ENCODE measurements at places on chromosomes 13 and 19.
A peak's percentile ranks its signal among the peaks of the same experiment; 100 is the strongest.

GRCh38 chr19:1287354-1288225 lies 1.9 kb downstream of the EFNA2 start:
- DNase-seq: no peak

GRCh38 chr13:21852043-21852442 lies 181.2 kb downstream of the FGF9 start:
- DNase-seq: no peak

GRCh38 chr13:57408312-57408711 lies 223.2 kb upstream of the PCDH17 start:
- DNase-seq: no peak

DNA sequence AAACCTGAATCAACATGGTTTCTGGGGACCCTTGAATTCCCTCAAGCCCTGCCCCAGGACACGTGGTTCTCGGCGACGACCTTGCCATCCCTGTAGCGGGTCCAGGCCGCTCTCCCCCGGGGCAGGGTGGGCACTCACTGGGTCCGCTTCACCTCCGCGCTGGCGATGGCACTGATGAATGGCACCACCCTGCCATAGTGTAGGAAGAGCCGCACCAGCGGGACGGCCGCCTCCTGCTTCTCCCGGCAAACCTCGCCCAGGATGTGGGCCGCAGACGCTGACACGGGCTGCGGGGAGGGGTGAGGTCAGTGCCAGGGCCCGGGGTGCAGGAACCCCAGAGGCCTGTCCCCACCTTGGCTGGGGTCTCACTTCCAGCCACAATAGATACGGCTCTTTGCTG lies 44.1 kb upstream of the C13orf46 start:
- no peak for DNase-seq

DNA sequence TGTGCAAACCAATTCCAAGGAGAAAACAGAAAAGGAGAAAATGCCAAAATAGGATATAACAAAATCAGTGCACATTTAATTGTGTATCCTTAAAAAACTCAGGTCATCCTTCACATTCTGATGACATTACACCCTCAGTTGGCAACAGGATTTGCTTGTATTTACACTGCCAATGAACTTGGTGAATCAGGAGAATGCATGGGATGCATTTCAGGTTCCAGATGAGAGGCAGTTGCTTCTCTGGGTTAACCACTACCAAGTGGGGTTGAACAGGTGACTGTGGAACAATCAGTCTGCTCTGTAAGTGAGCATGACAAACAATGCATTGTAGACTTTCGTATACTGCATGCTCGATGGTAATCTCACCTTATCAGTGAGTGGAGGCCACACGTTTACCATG lies 79.1 kb downstream of the STARD13 start:
- DNase-seq: no peak

GRCh38 chr13:100129605-100130004 lies 40.7 kb downstream of the PCCA start:
- DNase-seq: no peak

- peak; percentile 79 for DNase-seq
Observed at GRCh38 chr19:45973553-45974338, at the start of gene NOVA2. Gene NOVA2, minus strand, starts transcription at chr19:45973865. Its CDS starts 514 bp downstream, at chr19:45973351.

- no peak for DNase-seq
Observed at GRCh38 chr13:40143106-40143505, 487.6 kb downstream of the COG6 start.

GRCh38 chr19:17338433-17339078 lies 1.2 kb downstream of the GTPBP3 start:
- DNase-seq: no peak

GRCh38 chr19:54316746-54317107 lies 3.8 kb upstream of the LILRA5 start:
- DNase-seq: no peak

- DNase-seq: no peak
Observed at GRCh38 chr13:25980255-25980654, 71.6 kb downstream of the SHISA2 start.

DNA sequence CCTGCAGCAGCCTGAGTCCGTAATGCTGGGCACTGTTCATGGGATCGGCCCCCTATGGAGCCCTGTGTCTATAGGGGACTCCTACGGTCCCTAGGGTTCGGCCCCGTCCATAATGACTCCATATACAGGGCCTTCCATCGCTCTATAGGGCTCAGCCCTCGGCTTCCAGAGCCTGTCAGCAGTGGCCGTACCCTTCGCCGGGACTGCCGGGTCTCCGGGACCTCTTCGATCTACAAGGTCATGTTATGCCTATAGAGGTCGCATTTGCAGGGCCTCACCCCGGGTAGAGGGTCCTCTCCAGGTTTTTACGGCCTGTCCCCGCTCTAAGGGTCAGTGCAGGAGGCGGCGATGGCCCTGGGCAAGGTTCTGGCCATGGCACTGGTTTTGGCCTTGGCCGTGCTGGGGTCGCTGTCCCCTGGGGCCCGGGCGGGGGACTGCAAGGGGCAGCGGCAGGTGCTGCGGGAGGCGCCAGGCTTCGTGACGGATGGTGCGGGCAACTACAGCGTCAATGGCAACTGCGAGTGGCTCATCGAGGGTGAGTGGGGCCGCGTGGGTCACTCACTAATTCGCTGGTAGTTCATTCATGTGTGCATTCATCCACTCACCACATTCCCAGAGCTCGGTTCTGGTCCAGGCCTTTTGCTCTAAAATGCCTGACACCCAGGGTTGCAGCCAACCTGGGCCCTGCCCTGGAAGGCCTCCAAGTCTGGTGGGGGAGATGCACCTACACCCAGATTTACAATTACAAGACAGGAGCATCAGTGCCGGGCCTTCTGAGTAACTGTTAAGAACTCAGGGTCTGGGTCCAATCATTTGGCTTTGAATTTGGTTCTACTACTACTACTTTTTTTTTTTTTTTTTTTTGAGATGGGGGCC lies 699 bp downstream of the MEGF8 start:
- peak; percentile 51 for DNase-seq

DNA sequence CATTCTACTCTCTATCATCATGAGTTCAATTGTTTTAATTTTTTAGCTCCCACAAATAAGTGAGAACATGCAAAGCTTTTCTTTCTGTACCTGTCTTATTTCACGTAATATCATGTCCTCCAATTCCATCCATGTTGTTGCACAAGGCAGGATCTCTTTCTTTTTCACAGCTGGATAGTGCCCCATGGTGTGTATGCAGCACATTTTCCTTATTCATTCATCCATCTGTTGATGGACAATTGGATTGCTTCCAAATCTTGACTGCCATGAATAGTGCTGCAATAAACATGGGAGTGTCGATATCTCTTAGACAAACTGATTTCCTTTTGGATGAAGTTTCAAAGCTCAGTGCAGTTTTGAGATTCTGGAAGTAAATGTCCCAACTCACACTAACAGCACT lies 326.9 kb downstream of the FGF9 start:
- no peak for DNase-seq

- DNase-seq: no peak
Observed at GRCh38 chr13:114298866-114299265, 15.4 kb upstream of the CHAMP1 start.

- no peak for DNase-seq
Observed at GRCh38 chr19:45978156-45978555, 4.5 kb upstream of the NOVA2 start.

GRCh38 chr13:85411591-85411990 lies 387.6 kb downstream of the SLITRK6 start:
- no peak for DNase-seq

DNA sequence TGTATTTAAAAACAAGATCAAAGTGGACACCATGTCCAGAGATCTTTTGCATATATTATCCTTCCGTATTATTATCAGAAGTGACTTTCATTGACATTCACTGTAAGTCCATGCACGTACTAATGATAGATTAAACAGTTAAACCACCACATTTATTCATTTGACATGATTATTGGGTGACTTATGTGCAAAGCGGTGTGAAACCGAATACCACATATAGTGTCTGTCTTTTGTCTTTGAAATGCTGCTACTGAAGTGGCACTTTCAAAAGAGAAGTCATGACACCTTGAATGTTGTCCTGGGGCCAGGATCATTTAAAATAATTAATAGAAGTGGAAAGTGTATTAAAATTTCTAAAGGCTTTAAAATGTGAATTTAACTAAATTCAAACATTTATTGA lies 100.1 kb downstream of the ERCC5 start:
- DNase-seq: no peak

- DNase-seq: no peak
Observed at GRCh38 chr19:38031423-38031770, 124.4 kb downstream of the SIPA1L3 start.

DNA sequence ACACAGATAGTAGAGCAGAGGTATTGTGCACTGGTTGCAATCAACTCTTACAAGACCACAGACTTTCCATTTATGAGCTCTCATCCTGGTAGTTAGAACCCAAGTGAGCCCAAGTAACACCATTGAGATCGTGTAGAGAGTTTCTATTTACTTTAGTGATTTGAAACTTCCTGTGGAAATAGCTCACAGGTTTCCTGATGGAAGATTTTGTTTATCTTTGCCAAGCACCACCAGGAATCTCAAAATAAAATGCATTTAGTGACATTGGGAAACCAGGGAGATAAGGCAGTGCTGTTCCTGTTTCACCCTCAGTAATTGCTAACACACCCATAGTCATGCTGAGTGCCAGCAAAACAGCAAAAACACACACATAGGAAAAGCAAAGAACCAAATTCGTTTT lies 102.5 kb downstream of the FLT1 start:
- DNase-seq: no peak

- DNase-seq: no peak
Observed at GRCh38 chr13:22765547-22765946, 415.2 kb upstream of the SGCG start.

GRCh38 chr19:52099497-52100138 lies 4.1 kb upstream of the ZNF841 start:
- DNase-seq: no peak

DNA sequence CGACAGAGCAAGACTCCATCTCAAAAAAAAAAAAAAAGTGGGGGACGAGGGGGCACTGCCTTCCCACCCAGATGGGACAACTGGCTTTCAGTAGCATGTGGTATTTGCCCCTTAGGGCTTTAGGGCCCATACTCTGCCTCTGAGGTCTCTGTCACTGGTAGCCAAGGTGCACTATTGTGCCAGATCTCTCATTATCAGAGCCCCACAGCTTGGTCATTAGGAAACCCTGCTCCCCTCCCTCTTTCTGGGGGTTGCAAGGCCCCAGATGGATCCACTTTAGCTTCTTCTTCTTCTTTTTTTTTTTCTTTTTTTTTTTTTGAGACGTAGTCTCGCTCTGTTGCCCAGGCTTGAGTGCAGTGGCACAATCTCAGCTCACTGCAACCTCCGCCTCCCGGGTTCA lies 11.2 kb upstream of the ZNF358 start:
- DNase-seq: no peak

GRCh38 chr13:76936763-76937162 lies 11.5 kb upstream of the ACOD1 start:
- DNase-seq: no peak

DNA sequence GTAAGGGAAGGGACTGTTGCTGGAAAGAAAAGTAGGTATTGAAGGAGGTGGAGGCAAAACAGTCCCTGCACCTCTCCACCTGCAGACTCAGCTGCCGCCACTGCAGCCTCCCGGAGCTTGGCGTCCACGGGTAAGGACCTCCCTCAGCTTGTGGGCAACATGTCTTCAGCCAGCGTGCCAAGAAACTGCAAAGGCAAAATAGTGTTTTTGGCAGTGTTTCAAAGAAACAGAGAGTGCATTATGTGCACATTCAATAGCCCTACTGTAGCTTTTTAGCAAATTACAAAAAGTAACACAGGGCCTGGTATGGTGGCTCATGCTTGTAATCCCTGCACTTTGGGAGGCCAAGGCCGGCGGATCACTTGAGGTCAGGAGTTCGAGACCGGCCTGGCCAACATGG lies 57.4 kb downstream of the ATP11A start:
- no peak for DNase-seq

GRCh38 chr13:94419925-94420305 lies 59.6 kb downstream of the DCT start:
- DNase-seq: no peak

- no peak for DNase-seq
Observed at GRCh38 chr13:60788156-60788829, 391.3 kb downstream of the TDRD3 start.

- no peak for DNase-seq
Observed at GRCh38 chr19:19578252-19578651, 40.2 kb downstream of the CILP2 start.

- no peak for DNase-seq
Observed at GRCh38 chr19:46722004-46722380, 5.1 kb upstream of the PRKD2 start.

DNA sequence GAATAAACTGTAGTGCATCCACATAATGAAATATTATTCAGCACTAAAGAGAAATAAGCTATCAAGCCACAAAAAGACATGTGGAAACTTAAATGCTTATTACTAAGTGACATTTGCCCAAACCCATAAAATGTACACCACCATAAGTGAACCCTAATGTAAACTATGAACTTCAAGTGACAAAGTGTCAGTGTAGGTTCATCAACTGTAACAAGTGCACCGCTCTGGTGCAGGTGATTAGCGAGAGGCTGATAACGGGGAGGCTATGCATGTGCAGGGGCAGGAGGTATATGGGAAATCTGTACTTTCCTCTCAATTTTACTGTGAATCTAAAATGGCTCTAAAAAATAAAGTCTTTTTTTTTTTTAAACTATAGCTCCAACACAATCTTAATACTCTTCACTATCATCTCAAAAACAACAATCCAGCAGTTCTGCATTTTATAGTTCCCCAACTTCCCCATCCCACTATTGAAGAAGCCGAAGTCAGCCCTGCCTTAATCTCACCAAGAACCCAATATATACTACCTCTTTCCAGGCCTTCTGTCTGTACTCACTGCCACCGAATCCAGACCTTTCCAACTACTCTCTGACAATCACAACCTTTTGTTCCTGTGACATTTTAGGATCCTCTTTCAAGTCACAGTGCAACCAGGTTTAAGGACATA lies 22.6 kb downstream of the ELF1 start:
- DNase-seq: no peak

GRCh38 chr13:111542530-111543341 lies 222.3 kb downstream of the TEX29 start:
- no peak for DNase-seq

GRCh38 chr19:50362030-50362412 lies 3.4 kb downstream of the NAPSA start:
- peak; percentile 60 for DNase-seq

DNA sequence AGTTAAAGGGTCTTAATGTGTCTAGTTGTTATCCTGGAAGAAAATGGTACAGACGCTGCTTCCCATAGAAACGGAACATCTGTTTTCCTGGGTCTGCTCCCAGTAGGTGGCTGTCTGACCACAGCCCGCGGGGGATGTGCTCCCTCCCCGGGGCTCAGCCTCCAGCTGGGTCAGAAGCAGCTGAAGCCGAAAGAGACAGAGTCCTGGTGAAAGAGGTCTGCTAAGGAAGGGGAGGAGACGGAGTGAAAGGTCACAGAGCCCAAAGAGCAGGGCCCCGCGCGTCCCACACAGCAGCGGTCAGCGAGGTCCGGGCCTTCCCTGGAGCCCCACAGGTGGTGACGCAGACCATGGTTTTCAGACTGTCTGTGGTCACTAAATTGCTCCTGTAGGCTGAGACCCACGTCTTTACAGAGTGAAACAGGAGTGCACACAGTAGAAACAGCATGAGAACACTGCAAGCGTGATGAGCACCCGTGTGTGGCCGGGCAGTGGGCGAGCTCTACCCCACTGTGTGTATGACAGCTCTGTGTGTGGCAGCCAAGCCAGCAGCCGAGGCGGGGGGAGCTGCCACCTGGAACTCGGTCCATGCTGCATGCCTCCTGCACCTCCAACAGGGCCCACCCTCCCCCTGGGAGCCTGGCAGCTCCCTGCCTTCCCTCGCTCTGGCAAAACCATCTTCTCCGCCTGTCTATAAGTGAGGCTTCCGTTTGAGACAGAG lies 52.0 kb upstream of the C13orf46 start:
- no peak for DNase-seq
